Activated T-cell treated with anti-CD3 and anti-CD28 coated beads for 48 hours (primary cell): ENCODE measurements at places on chromosomes 3 and 15.

- no peak for DNase-seq
Observed at GRCh38 chr3:134833453-134834163, 38.5 kb downstream of the EPHB1 start.

GRCh38 chr15:73183071-73183470, 130.8 kb downstream of the NEO1 start:
- DNase-seq, result no peak

GRCh38 chr3:164730815-164731360, 347.4 kb downstream of the SI start:
- DNase-seq, result no peak

GRCh38 chr15:100245855-100246254, 95.9 kb downstream of the ADAMTS17 start:
- no peak for DNase-seq

DNA sequence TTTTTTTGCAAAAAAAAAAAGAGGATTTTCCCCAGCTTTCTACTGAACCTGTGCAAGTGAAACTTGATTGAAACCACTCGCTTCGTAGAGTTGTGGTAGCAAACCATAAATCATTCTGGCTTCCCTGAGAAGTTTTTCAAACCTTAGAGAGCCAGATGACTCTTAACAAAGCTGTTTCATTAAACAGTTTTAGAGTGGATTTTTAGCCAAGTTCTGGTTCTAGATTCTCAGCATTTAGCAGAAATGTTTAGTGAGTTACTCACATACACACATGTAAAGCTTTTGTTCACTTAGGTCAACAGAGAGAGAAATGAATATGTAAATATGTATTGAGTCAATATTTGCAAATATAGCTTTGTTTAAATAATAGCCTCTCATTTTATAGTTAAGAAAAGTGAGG, 18.1 kb upstream of the CCR9 start:
- DNase-seq, result no peak

GRCh38 chr3:53171064-53171418, 10.0 kb downstream of the PRKCD start:
- DNase-seq, result no peak

GRCh38 chr3:78570496-78570895, 1197.3 kb downstream of the ROBO1 start:
- DNase-seq, result no peak

GRCh38 chr3:165885558-165886270, 48.5 kb upstream of the BCHE start:
- DNase-seq, result no peak

DNA sequence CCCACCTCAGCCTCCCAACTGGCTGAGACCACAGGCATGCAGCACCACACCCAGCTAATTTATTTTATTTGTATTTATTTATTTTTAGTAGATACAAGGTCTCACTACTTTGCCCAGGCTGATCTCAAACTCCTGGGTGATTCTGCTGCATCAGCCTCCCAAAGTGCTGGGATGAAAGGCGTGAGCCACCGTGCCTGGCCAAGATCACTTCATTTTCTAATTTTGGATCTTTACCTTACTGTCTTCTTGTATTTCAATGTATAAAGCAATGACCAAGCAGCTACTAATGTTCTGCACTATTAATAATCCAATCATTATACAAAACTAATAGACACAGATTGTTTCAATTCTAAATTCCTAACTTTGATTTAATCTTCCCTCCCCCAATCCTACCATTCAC, 56.2 kb downstream of the LRRFIP2 start:
- DNase-seq, result no peak

DNA sequence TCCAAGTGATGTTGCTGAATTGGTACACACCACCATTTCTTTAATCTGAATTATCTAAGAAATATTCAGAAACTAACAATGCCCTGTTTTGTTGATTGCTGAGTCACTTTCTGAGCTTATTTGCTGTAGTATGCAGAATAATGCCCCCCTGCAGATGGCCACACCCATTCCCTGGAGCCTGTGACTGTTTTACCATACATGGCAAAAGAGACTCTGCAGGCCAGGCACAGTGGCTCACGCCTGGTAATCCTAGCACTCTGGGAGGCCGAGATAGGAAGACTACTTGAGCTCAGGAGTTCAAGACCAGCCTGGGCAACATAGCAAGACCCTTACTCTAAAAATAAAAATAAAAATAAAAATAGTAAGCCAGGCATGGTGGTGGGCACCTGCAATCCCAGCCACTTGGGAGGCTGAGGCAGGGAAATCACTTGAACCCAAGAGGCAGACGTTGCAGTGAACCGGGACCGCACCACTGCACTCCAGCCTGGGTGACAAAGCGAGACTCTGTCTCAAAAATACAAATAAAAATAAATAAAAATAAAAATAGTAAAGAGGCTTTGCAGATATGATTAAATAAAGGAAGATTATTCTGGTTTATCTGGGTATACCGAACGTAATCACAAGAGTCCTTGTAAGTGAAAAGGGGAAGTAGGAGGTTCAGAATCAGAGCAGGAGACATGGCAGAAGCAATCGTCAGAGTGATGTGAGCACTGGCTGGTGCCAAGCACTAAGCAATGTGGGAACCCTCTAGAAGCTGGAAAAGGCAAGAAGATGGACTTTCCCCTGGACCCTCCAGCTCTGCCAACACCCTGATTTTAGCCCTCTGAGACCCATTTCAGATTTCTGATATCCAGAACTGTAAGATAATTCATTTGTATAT, 19.0 kb downstream of the PCYT1A start:
- no peak for DNase-seq

GRCh38 chr15:63061975-63062374, 19.4 kb downstream of the TPM1 start:
- DNase-seq, result no peak

DNA sequence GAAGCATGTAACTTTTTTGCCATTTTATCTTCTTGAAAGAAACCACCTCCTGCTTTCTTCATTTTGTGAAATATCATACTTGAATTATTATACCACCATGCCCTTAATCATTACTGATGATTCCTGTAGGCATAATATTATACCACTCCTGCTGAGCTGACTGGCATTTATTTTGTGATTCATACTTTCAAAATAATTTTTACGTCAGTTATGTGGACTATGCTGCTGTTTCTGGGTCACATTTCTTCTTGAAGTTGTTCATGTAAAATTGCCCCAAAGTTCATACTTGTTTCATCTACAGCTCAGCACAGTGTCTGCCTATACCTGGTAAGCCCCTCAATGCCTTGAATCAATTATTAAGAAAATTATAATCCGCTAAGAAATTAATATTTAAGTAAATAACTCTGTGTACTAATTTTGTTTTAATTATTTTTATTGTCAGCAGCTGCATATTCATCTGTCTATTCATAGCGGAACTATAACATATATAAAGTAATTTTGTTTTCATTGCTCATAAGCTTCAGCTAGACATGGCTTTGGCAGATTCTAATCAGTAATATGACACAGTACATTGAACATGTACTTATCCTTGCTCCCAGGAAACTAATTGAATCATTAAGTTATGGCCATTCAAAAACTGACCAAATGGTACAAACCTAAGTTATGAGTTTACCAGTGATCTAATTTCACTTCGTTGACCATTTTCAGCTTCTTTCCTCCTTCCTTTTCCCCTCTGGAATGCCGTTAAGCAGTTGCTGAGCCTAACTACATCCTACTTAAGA, 160.0 kb downstream of the NAALADL2 start:
- DNase-seq, result no peak

GRCh38 chr3:68764554-68764953, 167.8 kb downstream of the TAFA4 start:
- DNase-seq, result no peak

- no peak for DNase-seq
Observed at GRCh38 chr3:17928502-17929145, 186.2 kb upstream of the TBC1D5 start.

DNA sequence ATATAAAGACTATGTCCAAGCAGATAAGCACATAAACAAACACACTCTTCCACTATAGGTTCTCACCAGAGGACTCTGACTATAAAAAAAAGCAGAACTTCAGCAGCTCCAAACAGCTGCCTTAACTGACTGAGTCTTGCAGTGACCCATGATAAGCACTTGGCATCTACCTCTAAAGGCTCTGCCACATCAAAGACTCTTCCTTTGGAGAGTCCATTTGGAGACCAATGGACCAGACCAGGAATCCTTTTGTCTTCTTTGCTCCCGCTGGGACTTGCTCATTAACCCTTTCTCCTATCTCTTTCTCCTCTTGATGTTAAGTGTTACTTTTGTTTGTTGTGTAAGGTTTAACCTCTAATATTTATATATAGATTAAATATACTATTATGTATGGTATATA, 424.1 kb downstream of the RSL24D1 start:
- no peak for DNase-seq

DNA sequence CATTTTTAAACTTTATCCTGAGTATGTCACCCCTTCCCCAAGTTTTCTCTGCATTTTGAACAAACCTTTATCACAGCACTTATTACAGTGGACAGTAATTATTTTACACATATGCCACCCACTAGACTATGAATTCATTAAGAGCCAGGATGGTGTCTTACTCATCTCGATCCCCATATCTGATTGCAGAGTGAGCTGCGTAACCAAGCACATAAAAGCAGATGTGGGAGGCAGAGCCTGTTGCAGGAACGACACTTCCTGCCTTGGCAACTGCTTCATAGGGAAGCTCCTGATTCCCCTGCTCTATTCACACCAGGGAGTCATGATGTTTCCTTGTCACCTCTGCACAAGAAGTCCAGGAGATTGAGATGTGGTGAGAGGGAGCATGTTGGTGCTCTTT, 91.1 kb downstream of the MINAR1 start:
- no peak for DNase-seq

DNA sequence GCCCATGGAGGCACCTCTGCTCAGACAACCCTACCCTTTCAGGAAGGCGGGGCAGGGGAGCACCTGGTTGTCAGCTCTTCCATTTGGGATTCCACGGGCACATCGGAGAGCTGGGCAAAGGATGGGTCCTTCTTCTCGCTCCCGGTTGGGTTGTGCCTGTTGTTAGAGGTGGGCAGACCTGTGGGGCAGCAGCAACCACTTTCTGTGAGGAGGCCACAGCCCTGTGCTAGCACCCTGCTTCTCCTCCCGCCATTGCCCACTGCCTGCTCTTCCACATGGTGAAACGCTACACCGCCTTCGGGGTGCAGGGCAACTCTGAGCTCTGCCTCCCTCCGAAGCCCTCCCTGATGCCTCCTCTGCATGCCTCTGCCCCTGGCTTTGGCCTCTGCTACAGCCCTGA, 7.0 kb upstream of the HHATL start:
- no peak for DNase-seq

DNA sequence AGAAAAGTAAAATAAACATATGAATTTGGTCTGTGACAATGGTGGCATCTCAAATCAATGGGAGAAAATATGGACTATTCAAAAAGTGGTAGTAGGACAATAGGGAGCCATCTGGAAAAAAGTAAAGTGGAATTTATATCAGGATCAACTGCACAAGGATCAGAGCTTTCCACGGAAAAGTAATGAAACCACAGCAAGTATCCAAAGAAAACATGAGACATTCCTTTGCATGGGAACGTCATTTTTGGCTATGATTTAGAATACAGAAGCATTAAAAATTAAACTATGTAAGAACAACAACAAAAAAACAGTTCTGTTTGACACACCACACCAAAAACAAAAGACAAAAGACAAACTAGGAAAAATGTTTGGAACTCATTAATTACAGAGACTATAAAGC, 18.7 kb downstream of the CRBN start:
- no peak for DNase-seq

DNA sequence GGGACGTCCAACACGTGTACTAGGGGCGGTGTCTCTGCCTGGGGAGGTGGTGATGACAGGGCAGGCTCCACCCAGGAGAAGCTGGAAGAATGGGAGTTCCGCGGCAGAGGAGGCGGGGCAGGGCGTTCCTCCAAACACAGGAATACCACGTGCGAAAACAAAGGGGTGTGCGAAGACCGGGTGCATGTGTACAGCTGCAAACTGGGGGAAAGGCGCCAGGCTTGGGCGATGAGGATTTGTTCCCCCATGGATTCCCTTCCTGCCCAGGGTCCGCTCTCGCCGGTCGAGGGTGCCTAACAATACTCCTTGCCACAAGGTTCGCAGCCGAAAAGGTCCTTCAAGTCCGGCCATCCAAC, 500 bp upstream of the ZSCAN2 start:
- DNase-seq, result peak; percentile 49

- DNase-seq, result no peak
Observed at GRCh38 chr3:112640276-112640929, 540 bp downstream of the CCDC80 start.

GRCh38 chr3:169992156-169992555, 25.5 kb downstream of the SEC62 start:
- no peak for DNase-seq

DNA sequence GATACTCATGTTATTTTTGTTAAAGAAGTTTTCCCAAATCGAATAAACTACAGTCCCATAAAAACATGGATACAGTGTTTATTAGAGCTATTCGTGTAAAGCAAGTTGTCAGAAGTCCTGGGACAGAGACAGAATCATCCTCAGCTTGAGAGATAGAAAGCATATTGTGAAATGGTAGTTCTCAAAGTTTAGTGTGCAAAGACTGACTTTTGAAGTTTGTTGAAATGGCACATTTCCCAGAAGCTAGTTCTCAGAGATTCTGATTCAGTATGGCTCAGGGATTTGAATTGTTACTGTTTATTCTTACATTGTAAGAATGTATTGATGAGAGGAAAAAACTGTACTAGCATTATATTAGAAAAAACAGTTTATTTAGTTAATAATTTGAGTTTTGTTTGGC, 22.1 kb downstream of the GABRR3 start:
- DNase-seq, result no peak

- no peak for DNase-seq
Observed at GRCh38 chr3:122758877-122759560, 34.6 kb downstream of the HSPBAP1 start.

DNA sequence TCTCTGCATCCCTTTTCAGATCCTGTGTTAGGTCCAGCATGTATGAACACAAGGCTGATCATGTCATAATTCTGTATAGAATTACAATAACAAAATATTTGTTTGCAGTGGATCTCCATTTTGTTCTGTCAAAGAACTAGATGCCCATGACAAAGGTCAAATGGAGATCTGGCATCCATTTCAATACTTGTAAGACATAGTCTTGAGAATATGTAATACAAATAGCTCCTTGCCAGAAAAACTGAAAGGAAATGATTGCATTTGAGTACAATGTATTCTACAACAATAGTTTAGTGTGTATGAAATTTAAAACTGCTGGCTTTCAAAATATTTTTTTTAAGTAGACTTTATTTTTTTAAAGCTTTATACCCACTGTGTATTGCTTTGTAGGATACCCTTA, 101.1 kb downstream of the CMSS1 start:
- DNase-seq, result no peak

- DNase-seq, result no peak
Observed at GRCh38 chr3:64827431-64827830, 139.6 kb upstream of the ADAMTS9 start.
